ENCODE measurements at places on chromosomes 4 and X.

DNA sequence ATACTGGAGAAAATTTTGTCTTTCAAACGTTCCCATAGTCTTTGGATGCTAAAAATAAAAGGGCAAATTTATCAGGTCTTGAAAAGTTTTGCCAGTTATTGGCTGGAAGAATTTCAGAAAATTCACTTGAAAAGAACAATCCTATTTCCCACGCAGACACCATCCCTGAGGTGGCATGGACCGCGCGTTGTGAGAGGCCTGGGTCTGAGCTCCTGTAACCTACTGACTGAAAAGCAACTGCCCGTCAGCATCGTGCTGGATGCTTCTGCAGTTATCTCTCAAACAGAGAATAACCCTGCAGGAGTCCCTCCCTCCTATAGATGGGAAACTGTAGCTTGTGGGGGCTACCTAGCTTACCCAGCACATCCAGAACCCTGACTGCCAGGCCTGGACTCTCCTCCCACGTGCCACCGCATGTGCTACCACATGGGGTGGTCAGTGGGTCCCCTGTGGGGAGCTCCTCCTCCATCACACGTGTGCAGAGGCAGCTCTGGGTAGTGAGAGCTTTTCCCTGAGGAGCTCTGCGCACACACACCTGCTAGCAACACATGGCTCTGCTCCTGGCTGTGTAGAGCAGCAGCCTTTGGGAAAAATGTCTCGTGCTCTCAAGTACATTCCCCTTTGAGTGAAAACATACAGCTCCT, 36.1 kb downstream of the NSG1 start:
- no peak for DNase-seq

DNA sequence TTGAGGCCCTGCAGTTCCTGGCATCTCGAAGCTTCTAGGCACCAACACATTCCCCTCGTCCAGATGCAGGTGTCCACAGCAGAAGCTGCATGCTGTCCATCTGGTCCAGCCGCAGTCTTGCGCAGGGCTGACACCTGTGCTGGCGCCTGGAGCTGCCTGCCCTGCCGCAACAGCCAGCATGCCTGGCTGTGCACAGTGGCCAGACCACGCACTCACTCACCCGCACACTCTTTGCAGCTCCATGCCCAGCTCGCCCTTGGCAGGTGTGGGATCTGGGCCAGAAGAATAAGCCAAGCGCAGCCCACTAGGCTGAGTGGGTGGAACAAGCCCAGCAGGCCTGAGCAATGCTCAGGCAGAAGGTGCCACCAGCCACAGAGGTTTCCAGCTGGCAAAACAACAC, 125.6 kb downstream of the PARM1 start:
- DNase-seq, result no peak

GRCh38 chr4:180150818-180151217, 2092.4 kb upstream of the TENM3 start:
- no peak for DNase-seq

DNA sequence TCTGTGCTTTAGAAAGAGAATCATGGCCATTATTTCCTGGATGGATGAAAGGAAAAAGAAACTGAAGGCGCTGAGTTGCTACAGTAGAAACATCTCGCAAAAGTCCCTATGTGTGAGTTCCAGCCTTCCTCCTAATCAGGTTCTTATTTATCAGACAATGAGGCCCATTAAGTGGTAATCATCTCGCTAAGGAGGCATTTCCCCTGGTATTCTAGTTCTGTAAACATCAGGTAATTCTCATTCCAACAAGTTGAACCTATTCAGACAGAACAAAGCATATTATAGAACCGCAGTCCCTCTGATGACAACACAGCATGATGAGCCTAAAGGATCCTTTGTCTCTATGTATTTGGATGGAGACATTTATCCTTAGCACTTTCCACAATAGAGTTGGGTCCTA, 205.7 kb upstream of the MAOA start:
- DNase-seq, result no peak

- peak; percentile 21 for DNase-seq
These were observed 804 bp downstream of the OSTC start for GRCh38 chr4:108651014-108651791.

DNA sequence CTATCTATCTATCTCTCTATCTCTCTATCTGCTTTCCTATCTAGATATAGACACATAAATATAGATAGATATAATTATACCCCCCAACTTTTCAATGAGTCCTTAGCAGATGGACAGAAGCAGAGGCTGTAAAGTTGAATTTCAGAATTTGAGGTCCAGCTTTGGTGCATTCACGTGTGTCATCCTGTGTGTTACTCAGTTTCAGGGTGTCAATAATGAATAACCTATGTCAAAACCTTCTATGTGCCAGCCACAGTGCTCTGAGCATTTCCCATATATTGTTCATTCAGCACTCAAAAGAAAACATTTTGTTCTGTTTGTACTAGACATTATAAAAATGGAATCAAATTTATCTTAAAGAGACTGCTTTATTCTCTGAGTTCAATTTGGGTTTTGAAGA, 310.0 kb downstream of the ARHGAP24 start:
- DNase-seq, result no peak

DNA sequence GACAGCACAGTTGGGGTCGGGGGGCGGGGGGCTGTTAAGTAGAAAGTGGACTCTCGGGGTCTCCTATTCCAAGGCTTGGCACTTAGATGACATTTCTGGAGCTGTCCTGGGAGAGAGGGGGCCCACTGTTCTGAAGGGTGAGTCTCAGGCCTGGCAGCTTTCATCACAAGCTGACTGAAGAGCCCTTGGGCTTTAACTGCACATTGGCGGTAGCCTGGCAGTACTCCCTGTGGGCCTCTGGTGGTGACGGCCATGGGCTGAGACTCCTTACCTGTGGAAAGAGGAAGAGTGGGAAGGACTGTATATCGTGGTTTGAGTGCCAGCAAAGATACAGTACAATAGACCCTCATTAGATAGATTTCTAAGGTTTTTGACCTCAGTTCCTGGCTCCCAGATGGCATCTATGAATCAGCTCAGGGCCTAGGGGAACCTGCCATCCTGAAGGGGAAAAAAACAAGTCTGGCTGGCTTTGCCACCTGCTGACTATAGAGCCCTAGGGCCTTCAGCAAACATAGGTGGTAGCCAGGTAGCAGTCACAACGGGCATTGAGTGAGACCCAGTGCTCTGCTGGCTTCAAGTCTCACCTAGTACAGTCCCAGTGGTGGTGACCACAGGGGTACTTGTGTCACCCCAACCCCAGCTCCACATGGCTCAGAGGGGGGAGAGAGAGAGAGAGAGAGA, 87.9 kb downstream of the ANKRD17 start:
- DNase-seq, result no peak

Data from activated CD4-positive, alpha-beta T cell treated with anti-CD3 and anti-CD28 coated beads, Interleukin-2, Interleukin-6, amounts not matched to agents 100 ng/mL and 50 ng/mL, durations not matched to agents 16 hours and 8 hours (primary cell).